ENCODE measurements at places on chromosomes 11 and 22. TPM values are rescaled to one million over a fixed set of nuclear protein-coding genes. Genes with fewer than 3 reads are reported as not detected.

DNA sequence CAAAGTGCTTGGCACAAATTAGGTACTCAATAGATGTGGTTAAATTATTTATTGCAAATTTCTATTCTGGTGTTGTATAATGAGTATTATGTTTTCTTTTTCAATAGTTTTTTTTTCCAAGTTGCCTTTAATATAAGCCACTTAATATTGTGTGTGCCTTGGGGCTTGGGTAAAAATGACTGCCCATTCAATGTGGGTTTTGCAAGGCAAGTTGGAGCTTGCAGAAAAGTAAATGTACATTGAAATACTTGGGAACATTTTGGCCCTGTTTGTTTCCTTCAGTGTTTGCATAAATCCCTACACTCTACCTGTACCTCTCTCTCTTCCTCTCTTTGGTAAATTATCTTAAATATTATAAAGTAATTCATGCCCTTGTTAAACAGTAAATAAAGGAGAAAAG is 2.1 kb upstream of the CCDC81 start:
- H3K4me3 ChIP-seq = no peak overlapping the region
- peaks cover 14% of the 10 kb centered on the region for H3K27me3 ChIP-seq

GRCh38 chr22:18148293-18148965 is 1.5 kb upstream of the USP18 start:
- no peaks in the 10 kb centered on the region for H3K27me3 ChIP-seq
- peaks cover 35% of the 10 kb centered on the region for H3K4me1 ChIP-seq
- H3K27ac ChIP-seq = no peak overlapping the region

DNA sequence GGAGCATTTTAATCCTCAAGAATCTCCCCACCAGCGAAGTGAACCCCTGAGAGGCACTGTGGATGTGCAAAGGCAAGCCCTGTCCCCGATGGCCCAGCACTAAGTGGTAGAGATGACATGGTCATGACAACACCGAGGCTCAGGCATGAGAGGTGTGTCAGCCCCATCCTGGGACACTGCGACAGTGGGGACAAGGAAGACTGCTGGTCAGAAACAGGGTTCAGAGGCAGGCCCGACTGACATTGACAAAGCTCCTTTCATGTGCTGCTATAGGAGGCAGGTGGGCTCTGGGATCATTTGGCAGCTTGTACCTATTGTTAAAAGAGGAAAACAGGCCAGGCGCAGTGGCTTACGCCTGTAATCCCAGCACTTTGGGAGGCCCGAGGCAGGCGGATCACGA is 54.3 kb upstream of the MYEOV start:
- no peaks in the 10 kb centered on the region for H3K36me3 ChIP-seq
- peak overlapping the region; percentile 19 for H3K27ac ChIP-seq
- DNase-seq = no peak
- peaks cover 40% of the 10 kb centered on the region for H3K4me1 ChIP-seq
- no peak overlapping the region for H3K4me3 ChIP-seq
- peaks cover 3% of the 10 kb centered on the region for H3K27me3 ChIP-seq

DNA sequence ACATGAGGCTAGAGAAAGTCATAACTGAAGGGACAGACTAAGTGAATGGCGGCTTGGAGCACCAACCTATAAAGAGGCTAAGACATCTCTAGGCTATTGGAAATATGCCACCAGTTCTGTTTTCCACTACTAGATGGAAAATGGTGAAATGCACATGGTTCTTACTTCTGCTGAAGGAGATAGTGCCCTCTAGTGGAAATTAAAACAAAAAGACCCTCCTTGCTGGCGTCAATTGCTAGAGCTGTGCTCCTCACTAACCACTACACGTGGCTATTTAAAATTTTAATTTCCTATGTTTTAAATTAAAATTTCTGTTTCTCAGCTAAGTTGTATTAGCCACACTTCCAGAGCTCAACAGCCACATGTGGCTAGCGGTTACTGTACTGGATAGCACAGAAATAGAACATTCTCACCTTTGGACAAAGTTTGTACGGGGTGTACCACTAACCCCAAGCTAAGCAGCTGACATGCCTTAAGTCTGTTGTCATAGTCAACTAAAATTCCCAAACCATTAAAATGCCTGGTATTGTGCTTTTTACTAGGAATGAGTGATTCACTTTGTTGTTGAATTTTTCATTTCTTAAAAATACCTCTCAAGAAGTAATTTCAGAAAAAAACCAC is 34.1 kb upstream of the CALCA start:
- H3K27ac ChIP-seq = no peak overlapping the region
- DNase-seq = peak; percentile 17
- H3K4me1 ChIP-seq = no peaks in the 10 kb centered on the region
- H3K27me3 ChIP-seq = peaks cover 21% of the 10 kb centered on the region

- peaks cover 77% of the 10 kb centered on the region for H3K36me3 ChIP-seq
- no peak for DNase-seq
- H3K27me3 ChIP-seq = no peaks in the 10 kb centered on the region
- peak overlapping the region; percentile 95 for H3K27ac ChIP-seq
- H3K4me1 ChIP-seq = peaks cover 92% of the 10 kb centered on the region
- H3K4me3 ChIP-seq = no peak overlapping the region
These were observed 46.1 kb downstream of the MYH9 start for GRCh38 chr22:36341640-36342041.

GRCh38 chr11:68646832-68647231 is 37.5 kb upstream of the GAL start:
- DNase-seq = no peak
- no peaks in the 10 kb centered on the region for H3K36me3 ChIP-seq
- H3K27ac ChIP-seq = no peak overlapping the region
- peaks cover 9% of the 10 kb centered on the region for H3K27me3 ChIP-seq
- no peak overlapping the region for H3K4me3 ChIP-seq

DNA sequence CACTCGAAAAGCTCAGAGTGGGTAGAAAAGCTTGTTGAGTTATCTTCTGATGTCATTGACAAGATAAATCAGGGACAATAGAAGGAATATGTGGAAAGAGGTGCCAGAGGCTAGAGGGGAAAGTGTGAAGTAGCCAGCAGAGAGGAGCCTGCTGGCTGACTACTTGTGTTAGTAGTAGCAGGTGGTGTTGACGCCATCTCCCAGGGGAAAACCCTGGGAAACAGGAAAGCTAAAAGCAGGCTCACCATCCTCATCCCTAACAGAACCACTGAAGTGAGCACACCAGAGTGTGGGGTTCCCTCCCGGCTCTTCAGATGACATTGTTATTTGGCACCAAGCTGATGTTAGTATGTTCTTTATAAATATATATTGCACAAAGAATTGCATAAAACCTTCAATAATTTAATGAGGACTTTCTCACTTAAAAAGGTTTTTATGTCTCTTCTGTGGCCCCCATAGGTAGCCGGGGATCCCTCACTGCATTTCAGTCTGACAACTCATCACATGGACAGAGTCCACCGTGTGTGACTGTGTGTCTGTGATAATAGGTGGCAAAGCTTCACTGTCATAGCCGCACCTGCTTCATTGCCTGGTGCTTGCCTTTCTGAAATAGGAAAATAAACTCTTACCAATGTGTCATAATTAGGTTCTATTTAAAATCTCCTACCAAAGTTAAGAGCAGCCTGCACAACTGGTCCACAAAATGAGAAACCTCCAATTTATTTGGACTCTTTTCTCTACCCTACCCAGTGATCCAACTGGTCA is 63.2 kb upstream of the TOP3B start:
- H3K27me3 ChIP-seq = peaks cover 12% of the 10 kb centered on the region
- no peaks in the 10 kb centered on the region for H3K36me3 ChIP-seq
- no peak for DNase-seq
- H3K27ac ChIP-seq = no peak overlapping the region
- H3K4me3 ChIP-seq = no peak overlapping the region

DNA sequence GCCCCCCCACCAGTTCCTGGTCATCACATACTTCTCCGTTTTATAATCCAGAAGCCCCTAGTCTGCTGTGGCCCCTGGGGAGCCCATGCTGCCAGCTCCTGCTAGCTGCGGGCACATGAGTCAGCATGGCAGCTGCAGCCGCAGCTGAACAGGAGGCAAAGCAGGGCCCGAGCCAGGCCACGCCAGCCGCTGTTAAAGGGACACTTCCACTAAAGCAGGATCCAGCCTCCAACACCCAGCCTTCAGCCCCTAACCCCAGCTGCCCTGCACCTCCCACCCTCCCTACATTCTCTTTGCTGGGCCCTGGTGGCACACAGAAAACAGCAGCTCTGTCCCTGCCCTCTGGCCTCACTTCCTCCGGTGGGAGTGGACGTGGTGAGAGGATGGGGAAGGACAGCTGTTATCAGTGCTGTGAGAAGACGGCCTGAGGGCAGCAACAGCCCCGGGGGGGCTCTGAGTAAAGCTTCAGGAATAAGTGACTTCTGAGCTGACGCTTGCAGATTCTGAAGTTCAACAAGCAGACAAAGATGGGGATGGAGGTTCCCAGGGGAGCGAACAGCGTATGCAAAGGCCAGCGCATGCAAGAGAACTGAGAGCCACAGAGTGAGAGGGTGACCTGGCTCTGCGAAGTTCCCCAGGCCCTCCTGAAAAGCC is 688 bp upstream of the LRRC74B start:
- peaks cover 15% of the 10 kb centered on the region for H3K27me3 ChIP-seq
- H3K4me3 ChIP-seq = peak overlapping the region; percentile 50
- H3K4me1 ChIP-seq = peaks cover 23% of the 10 kb centered on the region
- DNase-seq = peak; percentile 27
- no peak overlapping the region for H3K27ac ChIP-seq
- no peaks in the 10 kb centered on the region for H3K36me3 ChIP-seq

GRCh38 chr11:134557571-134558257 is 145.7 kb upstream of the B3GAT1 start:
- H3K27ac ChIP-seq = no peak overlapping the region
- H3K4me3 ChIP-seq = no peak overlapping the region
- H3K4me1 ChIP-seq = no peaks in the 10 kb centered on the region
- no peaks in the 10 kb centered on the region for H3K36me3 ChIP-seq
- peaks cover 5% of the 10 kb centered on the region for H3K27me3 ChIP-seq

DNA sequence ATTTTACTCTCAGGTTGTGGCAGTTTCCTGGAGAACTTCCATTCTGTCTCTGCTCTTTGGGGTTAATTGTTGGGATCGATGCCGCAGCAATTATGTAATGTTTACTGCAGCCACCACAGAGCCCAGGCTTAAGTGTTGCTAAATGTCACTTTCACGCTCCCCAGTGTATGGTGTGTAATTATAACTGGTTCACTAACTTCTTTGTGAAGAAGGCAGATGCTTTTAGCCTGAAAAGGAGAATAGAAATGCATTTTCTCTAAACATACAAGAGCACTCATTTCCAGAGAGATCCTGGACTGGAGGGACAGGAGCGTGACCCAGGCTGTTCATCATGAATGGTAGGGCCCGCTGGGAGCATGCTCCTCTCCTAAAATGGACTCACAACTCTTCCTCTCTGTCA is 132.2 kb upstream of the PLET1 start:
- no peak overlapping the region for H3K27ac ChIP-seq
- peaks cover 2% of the 10 kb centered on the region for H3K27me3 ChIP-seq
- DNase-seq = no peak
- peaks cover 3% of the 10 kb centered on the region for H3K4me1 ChIP-seq

GRCh38 chr22:30253205-30253852 is 6.8 kb upstream of the LIF start:
- peaks cover 25% of the 10 kb centered on the region for H3K4me1 ChIP-seq
- no peaks in the 10 kb centered on the region for H3K27me3 ChIP-seq
- no peak overlapping the region for H3K27ac ChIP-seq
- H3K4me3 ChIP-seq = no peak overlapping the region

- DNase-seq = no peak
- no peak overlapping the region for H3K4me3 ChIP-seq
- H3K4me1 ChIP-seq = peaks cover 2% of the 10 kb centered on the region
- H3K27ac ChIP-seq = no peak overlapping the region
These were observed 113.1 kb downstream of the MICAL3 start for GRCh38 chr22:17911312-17911705.

DNA sequence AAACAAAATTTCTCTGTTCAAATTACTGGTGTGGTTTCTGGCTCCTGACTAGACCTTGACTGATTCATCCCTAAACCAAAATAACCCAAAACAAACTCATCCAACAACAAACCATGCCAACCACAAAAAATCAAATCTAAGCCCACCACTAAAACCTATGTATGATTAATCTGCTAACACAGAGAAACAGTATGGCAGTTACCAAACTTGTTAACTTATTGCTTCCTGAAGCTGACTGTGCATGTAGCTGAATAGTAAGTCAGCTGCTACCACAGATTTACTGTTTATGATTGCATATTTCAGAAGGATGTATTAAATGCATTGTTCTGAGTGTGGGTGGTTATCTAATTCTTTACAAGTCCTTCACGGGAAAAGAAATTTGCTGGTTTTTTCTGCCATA is 231.1 kb downstream of the SWAP70 start:
- H3K4me1 ChIP-seq = no peaks in the 10 kb centered on the region
- H3K4me3 ChIP-seq = no peak overlapping the region
- peaks cover 11% of the 10 kb centered on the region for H3K36me3 ChIP-seq
- H3K27ac ChIP-seq = no peak overlapping the region
- no peak for DNase-seq

GRCh38 chr11:119855066-119855465 is 126.1 kb upstream of the NECTIN1 start:
- no peak overlapping the region for H3K27ac ChIP-seq
- H3K4me1 ChIP-seq = no peaks in the 10 kb centered on the region
- H3K27me3 ChIP-seq = peaks cover 14% of the 10 kb centered on the region

GRCh38 chr11:74370123-74370522 is 28.1 kb downstream of the PGM2L1 start:
- H3K27ac ChIP-seq = no peak overlapping the region
- H3K27me3 ChIP-seq = no peaks in the 10 kb centered on the region
- H3K36me3 ChIP-seq = peaks cover 11% of the 10 kb centered on the region
- H3K4me3 ChIP-seq = no peak overlapping the region
- H3K4me1 ChIP-seq = no peaks in the 10 kb centered on the region

- H3K4me1 ChIP-seq = peaks cover 89% of the 10 kb centered on the region
- no peaks in the 10 kb centered on the region for H3K27me3 ChIP-seq
- H3K4me3 ChIP-seq = peak overlapping the region; percentile 20
- DNase-seq = peak; percentile 48
- H3K27ac ChIP-seq = peak overlapping the region; percentile 90
These were observed 151.6 kb upstream of the MTMR2 start for GRCh38 chr11:96075532-96075959.

GRCh38 chr11:109343242-109343641 is 78.7 kb upstream of the C11orf87 start:
- H3K27me3 ChIP-seq = no peaks in the 10 kb centered on the region
- no peak overlapping the region for H3K4me3 ChIP-seq
- H3K36me3 ChIP-seq = no peaks in the 10 kb centered on the region
- no peak overlapping the region for H3K27ac ChIP-seq
- DNase-seq = no peak

GRCh38 chr22:29625090-29625825 is 21.8 kb downstream of the NF2 start:
- no peak overlapping the region for H3K4me3 ChIP-seq
- H3K36me3 ChIP-seq = peaks cover 3% of the 10 kb centered on the region
- H3K27ac ChIP-seq = peak overlapping the region; percentile 14
- peaks cover 65% of the 10 kb centered on the region for H3K4me1 ChIP-seq

GRCh38 chr11:73189315-73189714 is 28.8 kb upstream of the P2RY2 start:
- H3K4me1 ChIP-seq = peaks cover 6% of the 10 kb centered on the region
- no peak overlapping the region for H3K27ac ChIP-seq
- H3K27me3 ChIP-seq = peaks cover under 1% of the 10 kb centered on the region
- no peak for DNase-seq

Gene FAM118B
- total RNA-seq = 8.9 TPM

Gene RIBC2
- total RNA-seq = 6.3 TPM

Gene TLCD5
- 1.7 TPM for total RNA-seq

Gene ME3
- total RNA-seq = 6.0 TPM

Gene LSP1
- 227 TPM for total RNA-seq

Gene PGA5
- not detected for total RNA-seq

Gene CABP7
- total RNA-seq = not detected

Measured in activated CD4-positive, alpha-beta T cell treated with anti-CD3 and anti-CD28 coated beads for 36 hours (primary cell).